ENCODE measurements at places on chromosomes 2 and 18.
A peak's percentile ranks its signal among the peaks of the same experiment; 100 is the strongest.

DNA sequence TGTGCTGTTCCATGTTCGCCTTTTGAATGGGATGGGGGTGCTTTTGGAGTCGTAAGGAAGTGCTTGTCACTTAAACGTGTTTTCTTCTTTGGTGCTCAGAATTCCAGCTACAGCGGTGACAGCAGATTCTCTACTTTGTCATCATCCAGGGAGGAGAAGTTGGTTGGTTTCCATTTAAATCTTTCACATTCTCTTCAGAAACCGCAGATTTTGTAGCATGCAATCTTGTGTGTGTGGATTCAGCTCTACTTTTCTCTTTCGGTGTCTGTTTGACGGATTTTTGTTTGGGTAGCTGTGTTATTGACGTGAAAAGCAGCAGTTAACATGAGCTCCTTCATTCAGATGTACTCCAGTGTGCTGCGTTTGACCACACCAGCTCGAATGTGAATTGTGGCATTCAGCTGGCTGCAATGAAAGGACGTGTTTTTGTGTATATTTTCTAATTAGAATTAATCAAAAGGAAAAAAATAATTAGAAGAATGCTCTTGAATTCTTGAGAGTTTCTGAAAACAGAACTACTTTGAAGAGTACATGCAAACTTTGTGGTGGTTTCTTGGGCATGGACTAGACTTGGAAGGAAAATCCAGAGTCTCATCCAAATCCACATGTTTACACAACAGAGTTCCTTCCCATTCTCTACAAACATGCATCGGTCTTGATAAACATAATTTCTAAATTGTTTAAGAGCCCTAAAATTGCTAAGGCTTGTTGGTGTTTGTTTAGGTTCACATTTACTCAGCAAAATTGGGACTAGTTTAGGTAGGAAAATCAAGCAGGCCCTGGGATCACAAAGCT is 68.7 kb upstream of the RBM44 start:
- no peak for DNase-seq

- no peak for DNase-seq
Observed at GRCh38 chr2:35501076-35501475, 854.5 kb upstream of the CRIM1 start.

- no peak for DNase-seq
Observed at GRCh38 chr2:136718273-136718672, 47.1 kb upstream of the THSD7B start.

- DNase-seq, result no peak
Observed at GRCh38 chr2:211061612-211062296, 505.4 kb downstream of the CPS1 start.

- DNase-seq, result no peak
Observed at GRCh38 chr2:44671916-44672315, 269.6 kb upstream of the SIX3 start.

DNA sequence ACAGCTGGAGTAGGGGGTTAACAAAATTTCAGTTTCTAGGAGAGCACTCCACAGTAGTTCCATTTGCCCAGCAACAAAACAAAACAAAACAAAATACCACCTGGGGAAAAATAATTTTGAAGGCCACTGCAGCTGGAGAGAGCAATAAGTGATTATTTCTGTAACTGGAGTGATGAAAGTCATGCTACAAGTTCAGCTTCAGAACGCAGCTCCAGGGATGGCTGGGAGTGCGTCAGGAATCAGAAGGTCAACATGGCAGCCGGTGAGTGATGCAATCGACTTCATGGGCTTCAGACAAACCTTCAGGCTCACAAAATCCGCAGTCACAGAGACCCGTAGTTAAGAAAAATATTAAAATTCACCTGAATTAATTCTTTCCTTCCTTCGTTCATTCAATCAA is 41.0 kb downstream of the ABHD3 start:
- no peak for DNase-seq

GRCh38 chr2:67899187-67899586 is 163.6 kb downstream of the C1D start:
- no peak for DNase-seq

DNA sequence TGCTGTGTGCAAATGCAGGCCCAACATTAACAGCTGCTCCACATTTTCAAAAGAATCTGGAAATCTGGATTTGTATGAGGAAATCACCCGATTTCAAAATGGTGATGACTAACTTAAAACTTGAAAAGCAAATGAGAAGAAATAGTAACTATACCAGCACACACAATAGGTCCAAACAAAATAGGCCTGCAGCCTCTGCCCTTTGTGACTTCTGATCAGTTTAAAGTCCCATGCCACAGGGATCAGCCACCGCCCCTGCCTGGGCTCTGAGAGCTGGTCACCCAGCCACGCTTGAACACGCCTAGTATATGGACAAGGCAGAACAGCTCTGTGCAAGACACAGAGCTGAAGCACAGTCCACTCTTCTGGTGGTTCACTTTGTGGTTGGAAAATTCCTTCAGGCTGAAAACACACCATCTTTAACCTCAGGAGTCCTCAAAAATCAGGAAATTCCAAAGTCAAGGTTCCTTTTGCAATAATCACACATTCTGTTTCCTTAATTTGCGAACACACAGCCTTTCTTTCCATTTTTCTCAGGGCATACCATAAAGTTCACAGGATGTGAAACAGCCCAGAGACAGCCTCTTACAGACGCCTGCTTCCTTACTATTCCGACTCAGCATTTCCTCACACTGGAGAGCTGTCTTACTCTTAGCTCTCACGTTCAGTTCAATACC is 150.1 kb upstream of the RIOK3 start:
- peak; percentile 26 for DNase-seq

DNA sequence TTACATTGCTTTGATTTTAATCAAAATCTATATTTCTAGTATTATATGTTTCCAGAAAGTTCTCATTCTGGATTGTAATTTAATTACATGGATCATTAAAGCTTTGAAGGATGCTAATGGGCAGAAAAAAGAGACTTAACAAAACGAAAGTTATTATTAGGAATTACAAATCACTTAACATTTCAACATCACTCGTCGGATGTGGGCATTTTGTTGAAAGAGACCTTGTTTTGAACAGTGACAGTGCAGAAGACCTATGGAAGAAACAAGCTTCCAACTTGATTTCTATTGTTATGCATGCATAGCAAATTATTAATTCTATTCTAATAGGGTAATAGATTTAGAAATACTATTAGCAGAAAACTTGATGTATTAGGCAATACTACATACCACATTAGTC is 31.4 kb upstream of the DARS1 start:
- no peak for DNase-seq

DNA sequence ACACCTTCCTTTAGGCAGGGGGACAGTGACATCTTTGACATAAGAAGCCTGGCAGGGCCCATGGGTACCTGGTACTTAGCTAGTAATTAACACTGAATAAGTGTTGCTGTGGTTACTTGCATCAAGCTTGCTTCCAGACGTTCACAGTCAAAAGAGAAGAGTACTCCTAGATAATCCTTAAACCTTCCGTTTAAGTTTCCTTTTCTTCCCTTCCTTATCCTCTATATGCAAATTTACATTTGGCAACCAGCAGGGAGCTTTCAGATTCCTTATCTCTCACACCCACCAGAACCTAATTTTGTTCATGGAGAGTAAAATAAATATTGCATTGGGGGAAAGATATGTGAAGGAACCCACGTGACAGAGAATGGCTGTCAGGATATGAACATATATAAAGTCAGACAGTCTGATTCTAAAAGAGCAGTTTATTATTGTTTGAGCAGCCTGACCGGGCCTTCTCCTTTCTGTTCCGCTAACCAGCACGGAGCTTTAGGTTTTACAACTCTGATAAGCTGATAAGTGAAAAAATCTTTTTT is 7.8 kb upstream of the RAB31 start:
- DNase-seq, result no peak

DNA sequence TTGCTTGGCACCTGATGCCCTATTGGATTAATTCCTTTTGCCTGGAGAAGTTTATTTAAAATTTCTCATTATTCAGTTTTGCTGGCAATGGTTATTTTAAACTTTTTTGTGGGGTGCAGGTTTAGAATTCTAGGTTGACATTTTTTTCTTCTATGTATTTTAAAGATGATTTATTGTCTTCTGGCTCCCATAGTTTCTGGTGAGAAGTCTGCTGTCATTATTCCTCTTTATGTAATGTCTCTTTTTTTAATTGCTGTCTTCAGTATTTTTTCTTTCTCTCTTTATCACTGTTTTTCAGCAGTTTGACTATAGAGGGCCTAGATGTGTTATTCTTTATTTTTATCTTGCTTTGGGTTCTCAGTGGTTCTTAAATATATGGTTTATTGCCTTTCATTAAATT is 182.2 kb upstream of the STON1 start:
- no peak for DNase-seq

DNA sequence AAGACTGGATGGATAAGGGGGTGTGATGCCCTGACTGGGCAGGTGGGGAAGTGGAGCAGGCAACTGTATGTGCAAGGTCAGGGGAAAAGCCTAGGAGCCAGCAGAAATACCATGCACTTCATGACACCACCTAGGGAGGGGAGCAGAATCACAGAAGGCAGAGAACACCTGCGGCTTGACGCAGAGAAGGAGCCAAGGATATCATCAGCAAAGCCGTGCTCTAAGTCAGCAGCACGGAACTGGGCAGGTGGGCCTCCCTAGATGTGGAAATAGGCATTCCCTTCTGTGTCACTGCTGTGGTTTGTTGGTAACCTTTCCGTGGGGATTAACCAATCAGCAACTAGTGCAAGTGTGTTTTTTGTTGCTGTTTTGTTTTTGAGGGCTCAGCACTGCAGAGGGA is 41.3 kb downstream of the HDLBP start:
- DNase-seq, result no peak

- DNase-seq, result peak; percentile 63
Observed at GRCh38 chr2:218168635-218169462, 2.1 kb upstream of the CXCR1 start.

DNA sequence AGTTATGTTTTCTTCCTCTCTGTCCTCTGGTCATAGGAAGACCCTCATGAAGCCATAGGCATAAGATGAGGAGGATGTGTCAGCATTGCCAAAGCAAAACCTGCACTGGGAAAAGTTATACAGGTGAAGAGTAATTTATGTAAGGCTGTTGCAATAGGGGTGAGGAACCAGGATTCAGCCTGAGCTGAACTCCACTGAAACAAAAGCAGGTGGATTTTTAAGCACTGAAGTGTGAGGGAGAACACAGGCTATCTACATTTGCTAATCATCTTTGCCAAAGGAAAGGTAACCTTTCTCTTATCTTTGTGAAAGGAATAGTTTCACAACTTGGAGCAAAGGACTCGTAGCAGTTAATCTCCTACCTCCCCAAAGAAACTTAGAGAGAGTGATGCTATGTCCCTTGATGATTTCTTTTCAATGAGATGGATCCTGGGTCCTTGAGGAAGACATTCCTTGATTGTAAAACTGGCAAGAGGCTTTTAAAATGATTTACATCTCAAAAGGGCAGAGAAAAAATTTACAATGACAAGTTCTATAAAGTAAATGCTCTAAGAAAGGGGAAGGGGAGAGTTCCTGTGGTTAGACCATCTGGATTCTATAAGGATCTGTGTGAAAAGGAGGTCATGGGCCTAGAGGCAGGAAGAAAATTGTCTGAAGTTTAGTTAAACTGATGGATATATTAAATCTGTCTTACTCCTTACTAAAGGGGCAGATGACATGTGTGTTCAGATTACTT is 385.4 kb upstream of the CDH7 start:
- DNase-seq, result no peak

- DNase-seq, result no peak
Observed at GRCh38 chr2:100953406-100954043, 48.6 kb upstream of the RPL31 start.

DNA sequence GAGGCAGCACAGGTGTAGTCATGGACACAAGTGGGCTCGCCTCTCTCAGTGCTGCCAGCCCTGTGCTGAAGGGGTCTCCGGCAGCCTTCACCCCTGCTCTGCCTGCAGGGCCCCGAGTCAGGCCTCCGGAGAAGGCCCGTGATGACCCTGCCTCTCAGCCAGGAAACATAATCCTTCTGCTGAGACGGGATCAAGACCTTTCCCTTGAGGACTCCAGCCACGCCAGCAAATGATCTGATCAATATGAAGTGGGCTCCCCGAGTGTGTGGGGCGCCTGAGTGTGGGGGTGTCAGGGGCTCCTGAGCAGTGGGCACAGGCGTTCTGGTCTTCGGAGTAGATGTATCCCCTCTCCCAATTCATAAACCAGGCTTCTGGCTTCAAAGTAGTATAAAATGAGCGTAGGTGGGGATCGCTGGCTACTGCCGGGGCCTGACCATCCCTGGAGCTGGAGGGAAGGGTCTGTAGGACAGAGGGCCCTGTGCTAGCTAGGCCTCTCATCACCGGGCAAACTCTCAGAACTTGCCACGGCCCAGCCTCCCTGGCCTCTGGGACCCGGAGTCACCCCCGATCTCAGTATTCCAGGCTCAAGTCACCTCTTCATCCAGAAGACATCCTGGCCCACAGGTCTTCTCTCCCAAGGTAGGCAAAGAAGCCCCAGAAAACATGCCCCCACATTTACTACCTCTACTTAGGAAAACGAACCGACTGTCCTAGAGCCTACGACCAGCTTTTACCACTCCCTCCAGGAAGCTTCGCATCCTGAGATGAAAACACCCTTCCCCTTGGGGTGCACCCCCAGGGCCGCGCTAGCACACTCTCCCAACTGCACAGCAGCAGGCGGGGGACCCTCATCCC is 33.6 kb downstream of the CRACDL start:
- no peak for DNase-seq

GRCh38 chr2:234193977-234194563 is 143.6 kb downstream of the SPP2 start:
- no peak for DNase-seq

DNA sequence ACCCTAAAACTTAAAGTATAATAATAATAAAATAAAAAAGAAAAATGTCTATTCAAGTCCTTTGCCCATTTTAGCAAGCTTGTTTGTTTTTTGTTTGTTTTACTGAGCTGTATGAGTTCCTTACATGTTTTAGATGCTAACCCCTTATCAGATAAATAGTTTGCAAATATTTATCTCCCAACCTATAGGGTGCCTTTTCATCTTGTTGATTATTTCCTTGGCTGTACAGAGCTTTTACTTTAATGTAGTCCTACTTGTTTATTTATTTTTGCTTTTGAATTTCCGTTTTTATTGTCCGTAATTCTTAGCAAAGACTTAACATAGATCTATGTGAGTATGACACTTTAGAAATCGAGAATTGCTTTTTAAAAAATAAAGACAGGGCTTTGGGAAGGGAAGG is 17.8 kb downstream of the PXDN start:
- no peak for DNase-seq

DNA sequence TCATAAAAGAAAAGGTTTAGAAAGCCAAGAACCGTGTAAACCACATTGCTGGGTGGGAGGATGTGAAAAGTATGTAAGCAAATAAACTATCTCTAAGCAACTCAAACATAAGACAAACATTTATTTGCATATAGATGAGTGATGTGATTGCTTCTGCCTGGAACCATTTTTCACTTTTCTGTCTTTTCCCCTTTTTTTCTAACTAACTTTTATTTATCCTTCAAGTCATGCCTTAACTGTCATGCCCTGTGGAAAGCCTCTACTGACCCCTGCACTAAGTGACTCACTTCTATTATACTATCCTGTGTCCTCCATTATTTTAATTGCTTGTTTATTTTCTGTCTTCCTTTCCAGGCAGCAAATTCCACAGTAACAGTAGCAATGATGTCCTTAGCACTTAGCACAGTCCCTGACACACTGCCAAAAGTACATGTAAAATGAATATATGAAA is 87.5 kb upstream of the CTAGE1 start:
- no peak for DNase-seq

Data from activated CD4-positive, alpha-beta T cell treated with anti-CD3 and anti-CD28 coated beads, Interleukin-10, Interleukin-2, amounts not matched to agents 100 ng/mL and 50 ng/mL, durations not matched to agents 16 hours and 8 hours (primary cell).